ENCODE measurements at places on chromosomes 16 and 17. TPM values are rescaled to one million over a fixed set of nuclear protein-coding genes. Genes with fewer than 3 reads are reported as not detected.

GRCh38 chr16:10889855-10890254, 12.9 kb downstream of the CIITA start:
- DNase-seq = no peak

GRCh38 chr16:69049146-69049545, 56.3 kb upstream of the HAS3 start:
- DNase-seq = no peak

DNA sequence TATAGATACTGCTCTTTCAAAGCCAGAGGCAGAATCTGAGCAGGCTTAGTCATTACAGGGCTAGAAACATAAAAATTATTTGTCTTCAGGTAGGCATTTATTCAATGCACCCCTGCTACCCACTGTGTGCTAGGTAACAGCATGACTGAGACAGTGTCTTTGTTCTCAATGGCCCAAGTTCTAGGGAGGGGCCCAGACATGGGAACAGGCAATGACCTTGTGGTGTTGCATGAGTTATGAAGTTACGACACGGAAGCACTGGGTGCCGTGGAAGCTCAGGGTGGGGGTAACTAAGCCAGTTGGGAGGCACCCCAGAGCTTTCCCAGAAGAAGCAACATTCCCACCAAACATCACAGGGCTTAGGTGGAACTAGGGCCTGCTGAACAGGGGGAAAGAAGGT, 87.0 kb downstream of the CPPED1 start:
- no peak for DNase-seq

Gene CXCL16
- total RNA-seq = 73.1 TPM

GRCh38 chr16:49556249-49556605, 182.6 kb downstream of the C16orf78 start:
- DNase-seq = no peak

All from Calu3 (cell line).